ENCODE measurements at places on chromosomes 7 and 10.

- DNase-seq: no peak
Measured at GRCh38 chr10:5206799-5207198, 10.2 kb downstream of the AKR1C4 start.

DNA sequence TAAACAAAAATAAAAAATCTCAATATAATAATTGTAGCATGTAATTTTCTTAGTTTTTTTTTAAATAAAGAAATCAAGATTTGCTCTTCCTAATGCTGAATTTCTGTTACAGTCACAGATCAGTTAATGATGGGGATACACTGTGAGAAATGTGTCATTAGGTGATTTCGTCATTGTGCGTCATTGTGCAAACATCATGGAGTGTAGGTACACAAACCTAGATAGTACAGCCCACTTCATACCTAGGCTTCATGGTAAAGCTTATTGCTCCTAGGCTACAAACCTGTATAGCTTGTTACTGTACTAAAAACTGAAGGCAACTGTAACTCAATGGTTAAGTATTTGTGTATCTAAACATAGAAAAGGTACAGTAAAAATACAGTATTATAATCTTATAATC lies 74.4 kb upstream of the LSM8 start:
- no peak for DNase-seq

- no peak for DNase-seq
Measured at GRCh38 chr10:77939561-77940001, 13.0 kb upstream of the DLG5 start.

DNA sequence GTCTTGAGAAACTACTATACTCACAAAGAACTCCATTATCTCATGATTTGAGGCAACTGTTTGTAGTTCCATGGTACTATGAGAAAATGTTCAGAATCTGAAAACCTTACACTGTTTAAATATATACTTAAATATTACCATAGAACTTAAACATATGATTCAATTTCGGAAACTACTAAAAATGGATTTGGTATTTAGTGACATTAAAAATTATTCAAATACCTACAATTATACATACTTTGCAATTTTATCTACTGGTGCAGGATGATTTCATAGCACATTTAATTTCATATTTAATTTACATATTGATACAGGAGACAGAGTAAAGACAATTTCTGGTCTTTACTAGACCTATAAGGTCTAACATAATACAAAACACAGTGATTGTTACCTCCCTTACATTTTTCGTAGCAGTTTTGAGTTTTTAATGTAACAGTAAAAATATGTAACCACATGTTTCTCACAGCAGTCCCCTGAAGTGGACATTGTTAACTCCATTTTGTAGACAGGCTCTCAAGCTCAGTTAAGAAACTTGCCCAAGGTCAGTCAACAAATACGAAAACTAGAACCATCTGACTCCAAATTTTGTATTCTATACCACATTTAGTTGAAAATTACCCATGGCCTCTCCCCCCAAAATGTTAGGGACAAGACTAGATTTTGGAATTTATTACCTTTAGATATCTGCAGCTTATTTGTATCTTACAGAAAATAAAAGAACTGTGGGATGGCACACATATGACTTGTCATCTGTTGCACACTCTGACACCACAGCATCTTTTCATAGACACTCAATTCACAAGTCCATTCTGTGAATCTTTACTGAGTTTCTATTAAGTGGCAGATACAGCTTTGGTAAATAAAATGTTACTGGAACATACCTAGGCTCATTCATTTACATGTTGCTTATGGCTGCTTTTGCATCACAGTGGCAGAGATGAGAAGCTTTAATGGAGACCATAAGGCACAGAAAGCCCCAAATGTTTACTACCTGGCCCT lies 36.8 kb downstream of the MTPN start:
- DNase-seq: no peak

DNA sequence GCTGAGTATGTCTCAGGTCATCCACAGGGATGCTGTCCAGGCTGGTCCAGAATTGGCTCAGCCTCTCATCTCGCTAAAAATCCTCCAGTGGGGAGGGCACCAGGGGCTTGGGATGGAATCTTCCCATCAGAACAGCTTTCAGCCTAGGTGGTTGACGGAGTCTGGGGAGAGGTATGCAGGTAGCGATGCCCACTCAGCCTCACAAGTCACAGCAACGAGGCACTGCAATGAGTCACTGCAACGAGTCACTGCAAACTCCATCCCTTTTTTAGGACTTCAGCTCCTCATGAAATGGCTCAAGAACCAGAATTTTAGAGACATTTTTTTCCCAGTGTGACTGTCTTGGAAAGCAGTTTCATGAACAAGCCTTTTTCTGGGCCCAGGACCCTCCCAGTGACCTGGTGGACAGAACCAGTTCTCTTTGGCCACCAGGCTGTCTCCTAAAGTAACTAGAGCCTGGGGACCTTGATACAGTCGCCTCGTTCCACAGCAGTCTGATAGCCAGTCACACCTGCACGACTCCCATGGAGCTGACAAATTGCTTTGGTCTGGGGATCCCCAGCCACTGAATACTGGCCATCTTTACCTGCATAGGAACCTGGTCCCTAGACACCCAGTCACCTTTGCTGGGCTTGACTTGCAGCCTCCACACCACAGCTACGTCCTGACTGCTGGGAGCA lies 41.3 kb upstream of the PPP2R2D start:
- DNase-seq: no peak

DNA sequence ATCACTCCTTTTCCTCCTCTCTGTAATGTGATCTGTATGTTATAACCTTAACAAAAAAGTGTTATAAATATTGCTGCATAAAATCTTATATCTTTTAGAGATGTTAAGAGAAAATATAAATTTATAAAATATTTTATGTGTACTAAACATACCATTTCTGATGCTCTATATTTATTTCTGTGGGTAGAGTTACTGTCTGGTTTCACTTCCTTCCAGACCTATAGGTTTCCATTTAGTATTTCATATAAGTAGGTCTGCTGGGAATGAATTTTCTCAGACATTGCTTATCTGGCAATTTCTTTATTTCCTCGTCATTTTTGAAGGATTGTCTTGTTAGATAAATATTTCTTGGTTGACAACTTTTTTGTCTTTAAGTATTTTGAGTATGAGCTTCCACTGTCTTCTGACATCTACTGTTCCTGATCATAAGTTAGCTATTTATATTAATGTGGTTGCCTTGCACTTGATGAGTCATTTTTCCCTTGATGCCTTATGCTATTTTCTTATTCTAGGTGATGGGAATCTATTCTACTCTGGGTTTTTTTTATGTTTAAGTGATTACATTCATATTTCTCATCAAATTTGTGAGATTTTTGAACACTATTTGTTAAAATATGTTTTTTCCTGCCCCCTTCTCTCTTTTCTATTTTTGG lies 11.2 kb upstream of the THSD7A start:
- DNase-seq: no peak

DNA sequence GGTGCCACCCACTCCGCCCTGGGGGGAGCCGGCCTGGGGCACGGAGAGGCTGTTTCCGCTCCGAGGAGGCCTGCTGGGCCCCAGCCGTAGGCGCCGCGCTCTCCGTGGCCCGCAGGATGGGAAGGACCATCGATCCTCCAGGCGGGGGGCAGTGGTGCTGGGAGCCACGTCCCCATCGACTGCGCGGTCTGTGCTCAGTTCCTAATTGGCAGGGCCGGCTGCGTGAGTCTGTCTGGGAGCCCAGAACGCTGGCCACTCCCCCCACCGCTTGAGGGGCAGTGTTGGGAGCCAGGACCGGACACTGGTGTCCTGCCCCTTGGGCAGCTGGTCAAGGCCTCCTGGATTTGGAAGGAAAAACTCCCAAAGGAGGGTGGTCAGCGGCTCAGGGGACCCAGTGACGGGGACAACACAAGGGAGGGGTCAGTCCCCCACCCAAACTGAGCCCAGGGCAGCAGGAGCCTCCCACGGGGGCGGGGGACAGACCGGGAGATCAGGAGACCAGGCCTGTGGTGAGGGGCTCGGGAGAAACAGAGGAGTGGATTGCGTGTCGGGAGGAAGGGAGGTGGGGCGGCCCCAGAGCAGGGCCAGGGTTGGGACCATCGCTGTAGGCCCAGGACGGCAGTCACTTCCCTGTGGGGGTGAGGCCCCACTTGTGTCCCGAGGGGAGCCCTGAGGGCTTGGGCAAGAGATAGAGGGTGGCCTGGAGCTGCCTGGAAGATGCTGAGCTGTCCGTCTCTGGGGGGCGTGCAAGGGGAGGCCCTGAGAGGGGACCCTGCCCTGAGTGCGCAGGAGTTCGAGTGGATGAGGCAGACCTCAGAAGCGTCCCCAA lies 89.0 kb downstream of the UNCX start:
- DNase-seq: no peak

DNA sequence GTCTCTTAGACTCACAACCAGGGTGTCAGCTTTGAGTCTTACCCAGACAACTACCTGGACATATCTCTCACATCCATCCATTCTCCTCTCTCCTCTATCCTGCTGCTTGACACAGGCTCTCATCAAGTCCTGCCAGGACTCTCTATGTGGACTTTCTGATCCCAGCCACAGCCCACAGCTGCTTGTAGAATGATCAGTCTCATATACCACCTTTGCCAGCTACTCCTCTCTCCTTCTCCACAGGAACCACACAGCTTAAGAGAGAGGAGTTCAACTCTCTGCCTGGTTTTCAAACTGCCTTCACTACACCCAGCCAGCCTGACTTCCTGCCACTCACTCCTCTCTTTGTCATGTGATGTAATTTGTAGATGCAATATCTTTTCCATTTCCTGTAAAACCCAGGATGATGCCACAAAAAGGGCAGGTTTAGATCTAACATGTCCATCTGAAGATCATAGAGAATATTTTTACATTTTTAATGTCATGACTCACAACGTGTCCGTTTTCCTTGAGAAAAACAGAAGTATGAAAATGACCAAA lies 154.0 kb downstream of the RAB11FIP2 start:
- no peak for DNase-seq

- DNase-seq: no peak
Measured at GRCh38 chr7:102842284-102842683, 70.5 kb upstream of the LRRC17 start.

DNA sequence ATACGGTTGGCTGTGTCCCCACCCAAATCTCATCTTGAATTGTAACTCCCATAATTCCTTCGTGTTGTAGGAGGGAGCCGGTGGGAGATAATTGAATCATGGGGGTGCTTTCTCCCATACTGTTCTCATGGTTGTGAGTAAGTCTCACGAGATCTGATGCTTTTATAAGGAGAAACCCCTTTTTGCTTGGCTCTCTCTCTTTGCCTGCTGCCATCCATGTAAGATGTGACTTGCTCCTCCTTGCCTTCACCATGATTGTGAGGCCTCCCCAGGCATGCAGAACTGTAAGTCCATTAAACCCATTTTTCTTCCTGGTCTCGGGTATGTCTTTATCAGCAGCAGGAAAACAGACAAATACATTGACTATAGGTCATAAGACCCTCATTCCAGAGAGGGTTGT lies 15.9 kb upstream of the ST8SIA6 start:
- DNase-seq: no peak

DNA sequence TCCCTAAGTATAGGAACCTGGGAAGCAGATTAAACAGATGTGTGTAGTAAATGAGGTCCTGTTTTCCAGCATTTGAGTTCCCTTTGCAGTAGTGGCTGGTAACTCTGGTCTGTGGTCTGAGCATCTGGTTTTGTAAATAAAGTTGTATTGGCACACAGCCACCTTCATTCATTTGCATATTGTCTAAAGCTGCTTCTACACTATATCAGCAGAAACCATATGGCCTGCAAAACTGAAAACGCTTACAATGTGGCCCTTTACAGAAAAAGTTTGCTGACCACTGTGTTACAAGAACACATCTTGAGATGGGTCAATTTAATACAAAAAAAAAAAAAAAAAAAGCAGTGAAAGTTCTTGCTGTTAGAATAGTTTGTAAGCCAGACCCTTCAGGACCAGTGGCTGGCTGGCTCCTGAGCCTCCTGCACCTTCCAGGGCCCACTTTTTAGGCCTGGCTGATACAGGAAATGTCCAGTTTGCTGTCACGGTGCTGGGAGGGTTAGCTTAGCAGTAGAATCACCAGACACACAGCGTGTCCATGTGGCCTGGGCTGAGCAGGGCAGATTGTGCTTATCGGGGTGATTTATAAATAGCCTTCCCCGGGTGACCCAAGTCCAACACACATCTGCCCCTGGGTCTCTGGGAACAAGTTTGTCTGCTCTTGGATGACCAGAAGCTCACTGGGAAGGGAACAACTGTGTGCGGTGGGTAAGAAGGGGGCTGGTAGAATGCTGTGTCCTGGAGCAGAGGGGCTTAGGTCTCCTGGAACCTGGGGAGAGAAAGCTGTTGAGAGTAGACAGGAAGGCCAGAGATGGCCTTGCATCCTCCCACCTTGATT lies 1.4 kb downstream of the C10orf71 start:
- DNase-seq: no peak

DNA sequence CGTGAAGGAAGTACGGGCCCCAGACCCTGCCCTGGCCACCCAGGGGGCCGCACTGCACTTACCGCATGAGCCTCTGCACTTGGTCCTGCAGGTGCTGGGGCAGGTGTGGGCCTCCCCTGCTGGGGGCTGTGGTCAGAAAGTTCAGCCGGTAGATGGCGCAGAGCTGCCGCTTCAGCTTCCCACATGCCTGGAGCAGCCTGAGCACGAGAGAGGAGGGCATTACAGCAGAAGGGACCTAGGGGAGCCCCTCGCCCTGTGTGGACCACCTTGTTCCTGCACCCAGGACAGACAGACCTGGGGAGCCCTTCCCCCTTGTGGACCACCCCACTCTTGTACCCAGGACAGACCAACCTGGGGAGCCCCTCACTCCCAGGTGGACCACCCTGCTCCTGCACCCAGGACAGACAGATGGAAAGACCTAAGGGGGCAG lies 8.7 kb upstream of the PYROXD2 start:
- DNase-seq: no peak

DNA sequence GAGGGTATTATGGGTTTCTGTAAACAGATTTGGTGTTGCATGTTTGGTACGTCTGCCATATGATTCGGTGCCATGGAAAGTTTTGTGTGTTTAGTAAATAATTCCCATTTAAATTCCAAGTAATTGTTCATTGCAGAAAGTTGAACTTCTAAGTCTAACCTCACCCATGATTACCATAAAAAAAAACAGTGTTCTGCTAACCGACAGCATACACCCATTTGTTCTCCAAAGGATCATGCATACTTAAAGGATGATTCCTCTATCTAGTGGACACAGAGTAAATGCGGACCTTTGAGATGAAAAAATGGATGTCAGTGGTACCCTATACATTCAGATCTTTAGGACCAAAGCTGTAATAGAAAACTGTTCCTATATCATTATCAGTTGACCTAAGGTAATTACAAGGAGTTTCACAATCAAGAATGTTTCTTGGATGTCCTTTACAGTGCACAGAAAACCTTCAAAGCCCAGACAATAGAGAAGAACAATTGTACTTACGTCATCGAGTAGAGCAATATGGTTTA lies 209.9 kb downstream of the CRPPA start:
- DNase-seq: no peak

GRCh38 chr10:17510242-17510908 lies 56.0 kb upstream of the ST8SIA6 start:
- DNase-seq: no peak
